PC-3 (cell line): ENCODE measurements at places on chromosomes 1 and 21.

- peak overlapping the region; percentile 46 for H3K27ac ChIP-seq
- DNase-seq = peak; percentile 35
- peaks cover 47% of the 10 kb centered on the region for H3K4me1 ChIP-seq
Observed at GRCh38 chr1:36160949-36161485, 5.1 kb downstream of the MAP7D1 start.

- peaks cover 10% of the 10 kb centered on the region for H3K27me3 ChIP-seq
- H3K36me3 ChIP-seq = no peaks in the 10 kb centered on the region
- no peak overlapping the region for H3K4me3 ChIP-seq
- no peaks in the 10 kb centered on the region for H3K4me1 ChIP-seq
Observed at GRCh38 chr1:33719326-33719725, 144.6 kb upstream of the HMGB4 start.

GRCh38 chr1:170415710-170416372, 116.1 kb upstream of the GORAB start:
- H3K4me1 ChIP-seq = no peaks in the 10 kb centered on the region
- no peak overlapping the region for H3K4me3 ChIP-seq
- H3K27me3 ChIP-seq = peaks cover 7% of the 10 kb centered on the region

- no peaks in the 10 kb centered on the region for H3K36me3 ChIP-seq
- H3K4me1 ChIP-seq = no peaks in the 10 kb centered on the region
- no peak overlapping the region for H3K27ac ChIP-seq
- DNase-seq = no peak
- no peak overlapping the region for H3K4me3 ChIP-seq
Observed at GRCh38 chr1:244097523-244098405, 46.7 kb downstream of the ZBTB18 start.

DNA sequence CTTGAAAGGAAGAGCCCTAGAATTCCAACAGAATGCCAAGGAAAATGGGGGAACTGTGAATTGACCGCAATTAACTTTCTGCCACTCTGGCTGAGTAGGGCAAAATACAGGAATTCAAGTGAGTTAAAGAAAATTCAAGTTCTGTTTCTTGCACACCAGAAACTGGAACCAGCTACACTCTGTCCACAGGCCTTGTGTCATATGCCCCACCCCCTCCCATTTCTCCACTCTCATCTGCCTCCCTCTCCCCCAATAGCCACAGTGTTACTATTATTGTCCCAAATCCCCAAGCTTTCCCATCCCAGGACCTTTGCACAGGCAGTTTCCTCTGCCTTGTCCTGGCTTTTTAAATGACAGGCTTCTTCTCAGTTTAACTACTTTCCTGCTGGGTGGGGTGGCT, 4.3 kb upstream of the STK40 start:
- H3K27ac ChIP-seq = no peak overlapping the region
- H3K4me1 ChIP-seq = peaks cover 14% of the 10 kb centered on the region

DNA sequence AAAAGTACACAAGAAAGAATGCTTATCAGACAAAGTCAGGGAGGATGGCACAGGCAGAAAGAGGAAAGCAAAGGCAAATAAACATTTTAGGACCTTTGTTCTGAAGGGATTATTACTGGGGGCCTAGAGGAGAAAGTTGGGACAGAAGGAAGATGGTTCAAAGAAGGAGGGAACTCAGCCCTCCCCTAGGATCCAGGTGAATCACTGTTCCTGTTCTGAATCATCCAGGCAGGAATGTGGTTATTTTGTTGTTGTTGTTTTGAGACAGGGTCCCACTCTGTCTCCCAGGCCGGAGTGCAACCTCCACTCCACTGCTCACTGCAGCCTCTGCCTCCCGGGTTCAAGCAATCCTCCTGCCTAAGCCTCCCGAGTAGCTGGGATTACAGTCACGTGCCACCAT, 38.5 kb upstream of the PSEN2 start:
- H3K36me3 ChIP-seq = no peaks in the 10 kb centered on the region
- no peak overlapping the region for H3K4me3 ChIP-seq
- H3K27me3 ChIP-seq = no peaks in the 10 kb centered on the region
- H3K4me1 ChIP-seq = peaks cover 15% of the 10 kb centered on the region
- DNase-seq = peak; percentile 53
- no peak overlapping the region for H3K27ac ChIP-seq

GRCh38 chr1:87327376-87328271, 1.1 kb upstream of the LMO4 start:
- H3K4me1 ChIP-seq = peaks cover 17% of the 10 kb centered on the region
- peak overlapping the region; percentile 73 for H3K4me3 ChIP-seq
- no peaks in the 10 kb centered on the region for H3K36me3 ChIP-seq
- H3K27me3 ChIP-seq = no peaks in the 10 kb centered on the region

DNA sequence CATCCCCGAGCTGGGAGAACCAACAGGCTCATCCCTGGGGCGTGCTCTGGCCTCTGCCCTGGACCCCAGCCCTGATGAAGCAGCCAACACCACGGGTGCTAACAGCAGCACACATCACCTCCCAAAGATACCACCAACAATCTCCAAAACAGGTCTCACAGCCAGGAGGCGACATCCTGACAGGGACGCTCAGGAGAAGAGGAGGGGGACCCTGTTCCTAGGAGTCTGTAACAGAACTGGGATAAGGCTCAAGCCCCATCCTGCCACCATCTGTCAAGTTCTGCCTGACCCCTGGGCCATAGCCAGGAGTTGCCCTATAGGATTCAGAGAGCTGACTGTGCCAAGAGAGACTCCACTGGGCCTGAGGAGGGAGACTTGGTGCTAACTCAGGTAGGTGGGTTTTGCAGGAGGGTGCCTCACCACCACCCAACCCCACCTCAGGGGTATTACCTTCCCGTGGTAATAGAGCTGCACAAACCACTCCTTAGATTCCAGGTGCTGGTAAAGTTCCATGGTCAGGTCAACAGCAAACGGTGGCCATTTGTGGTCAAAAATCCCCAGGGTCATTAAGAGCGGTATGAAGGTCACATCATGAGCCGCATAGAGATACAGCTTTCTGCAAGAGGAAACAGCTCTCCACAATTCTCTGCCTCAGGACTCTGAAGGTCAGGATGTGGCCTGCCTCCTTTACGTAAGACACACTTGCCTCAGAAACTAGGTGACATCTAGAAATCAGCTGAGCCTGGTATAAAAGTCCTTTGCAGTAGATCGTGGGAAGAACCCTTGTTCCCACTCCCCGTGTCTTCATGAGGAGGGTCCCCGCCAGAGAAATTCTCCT, 22.3 kb downstream of the ACP6 start:
- no peak overlapping the region for H3K4me3 ChIP-seq
- no peak overlapping the region for H3K27ac ChIP-seq
- H3K4me1 ChIP-seq = no peaks in the 10 kb centered on the region

DNA sequence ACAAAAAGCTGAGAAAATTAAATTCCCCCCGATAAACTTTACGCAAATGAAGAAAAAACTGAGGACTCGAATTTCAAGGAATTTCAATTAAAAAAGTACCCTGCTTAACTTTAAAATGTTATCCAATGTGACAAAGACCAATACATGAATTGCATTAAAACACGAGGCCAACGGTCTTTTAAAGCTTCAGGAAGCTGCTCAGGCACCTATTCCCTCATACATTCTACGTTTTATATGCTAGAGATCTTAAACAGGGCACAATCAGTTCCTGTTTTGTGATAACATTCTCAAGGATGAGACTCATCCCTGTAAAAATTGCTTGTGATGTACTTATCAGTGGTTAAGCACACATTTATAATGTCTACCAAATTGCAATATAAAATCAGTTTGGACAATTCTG, 3.0 kb downstream of the YOD1 start:
- H3K4me3 ChIP-seq = peak overlapping the region; percentile 78
- 0 out of 2 replicates have a peak overlapping the region, but pooled peaks have one; percentile 0 for H3K27ac ChIP-seq
- H3K36me3 ChIP-seq = peaks cover 65% of the 10 kb centered on the region
- peaks cover 69% of the 10 kb centered on the region for H3K4me1 ChIP-seq
- H3K27me3 ChIP-seq = no peaks in the 10 kb centered on the region

GRCh38 chr1:226679853-226680516, 59.1 kb downstream of the ITPKB start:
- H3K4me1 ChIP-seq = peaks cover 29% of the 10 kb centered on the region
- H3K36me3 ChIP-seq = no peaks in the 10 kb centered on the region
- no peak overlapping the region for H3K4me3 ChIP-seq
- no peak for DNase-seq
- H3K27me3 ChIP-seq = no peaks in the 10 kb centered on the region

DNA sequence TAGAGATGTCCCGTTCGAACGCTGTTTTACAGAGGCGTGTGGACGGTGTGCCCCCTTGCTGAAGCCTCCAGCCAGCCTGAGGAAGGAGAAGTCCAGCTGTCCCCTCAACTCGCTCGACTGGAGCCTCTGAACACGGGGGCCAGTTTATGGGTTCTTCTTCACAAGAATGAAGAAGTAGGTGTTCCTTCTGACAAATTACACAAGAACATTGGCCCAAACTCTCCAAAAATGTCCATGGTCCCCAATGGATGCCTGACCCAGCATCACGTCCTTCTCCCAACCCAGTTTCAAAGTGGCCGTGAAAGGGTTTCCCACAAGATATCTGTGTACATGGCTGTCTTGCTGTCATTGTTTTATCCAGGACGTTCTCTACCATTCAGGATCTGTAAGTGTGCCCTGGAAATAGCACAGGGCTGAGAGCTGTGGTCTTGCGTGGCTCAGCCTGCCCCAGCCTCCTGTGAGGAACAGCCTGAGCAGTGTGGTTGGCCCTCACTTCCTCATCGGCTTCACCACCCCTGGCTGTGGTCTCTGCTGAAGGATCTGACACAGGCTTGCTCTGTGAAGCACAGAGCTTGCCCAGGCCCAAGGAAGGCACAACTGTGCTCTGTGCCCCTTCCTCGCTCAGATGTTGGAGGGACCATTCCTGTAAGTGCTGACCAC, 1.0 kb upstream of the S100B start:
- no peak for DNase-seq
- no peak overlapping the region for H3K27ac ChIP-seq
- no peaks in the 10 kb centered on the region for H3K36me3 ChIP-seq
- no peak overlapping the region for H3K4me3 ChIP-seq

DNA sequence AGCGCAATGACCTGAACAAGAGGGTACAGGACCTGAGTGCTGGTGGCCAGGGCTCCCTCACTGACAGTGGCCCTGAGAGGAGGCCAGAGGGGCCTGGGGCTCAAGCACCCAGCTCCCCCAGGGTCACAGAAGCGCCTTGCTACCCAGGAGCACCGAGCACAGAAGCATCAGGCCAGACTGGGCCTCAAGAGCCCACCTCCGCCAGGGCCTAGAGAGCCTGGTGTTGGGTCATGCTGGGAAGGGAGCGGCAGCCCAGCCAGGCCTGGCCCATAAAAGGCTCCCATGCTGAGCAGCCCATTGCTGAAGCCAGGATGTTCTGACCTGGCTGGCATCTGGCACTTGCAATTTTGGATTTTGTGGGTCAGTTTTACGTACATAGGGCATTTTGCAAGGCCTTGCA, 5.4 kb upstream of the CCDC28B start:
- H3K27ac ChIP-seq = no peak overlapping the region
- peaks cover 3% of the 10 kb centered on the region for H3K4me1 ChIP-seq
- H3K27me3 ChIP-seq = no peaks in the 10 kb centered on the region
- DNase-seq = no peak
- H3K36me3 ChIP-seq = peaks cover 65% of the 10 kb centered on the region

DNA sequence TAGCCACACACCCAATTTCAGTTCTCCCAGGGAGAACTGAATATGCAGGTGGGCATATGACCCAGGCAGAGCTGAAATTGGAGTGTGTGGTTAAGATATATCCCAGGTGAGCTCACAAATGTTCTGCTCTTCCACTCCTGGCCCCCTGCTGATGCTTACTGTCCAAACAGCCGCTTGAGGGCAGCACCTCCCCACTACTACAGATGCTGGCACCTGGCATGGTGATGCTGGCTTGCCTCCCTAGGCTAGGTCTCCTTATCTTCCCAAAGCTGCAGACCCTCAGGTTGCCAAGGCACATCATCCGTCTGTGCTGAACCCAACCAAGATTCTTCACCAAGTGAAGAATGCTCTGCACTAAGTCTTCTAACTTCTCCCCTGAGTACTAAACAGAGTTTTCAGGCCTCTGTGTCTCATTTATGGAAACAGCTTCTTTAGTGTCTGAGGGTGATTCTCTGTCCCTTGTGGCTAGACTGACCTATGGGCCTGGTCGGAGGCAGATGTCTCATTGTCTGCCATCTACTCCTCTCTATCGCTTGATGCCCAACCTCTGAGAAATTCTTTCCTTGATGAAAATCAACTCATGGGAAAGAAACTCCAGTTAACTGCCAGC, 27.2 kb downstream of the XCL1 start:
- no peak overlapping the region for H3K27ac ChIP-seq
- H3K27me3 ChIP-seq = no peaks in the 10 kb centered on the region
- no peak overlapping the region for H3K4me3 ChIP-seq
- DNase-seq = peak; percentile 85

- H3K4me1 ChIP-seq = no peaks in the 10 kb centered on the region
- H3K27ac ChIP-seq = no peak overlapping the region
- H3K4me3 ChIP-seq = no peak overlapping the region
- no peak for DNase-seq
- H3K36me3 ChIP-seq = no peaks in the 10 kb centered on the region
Observed at GRCh38 chr1:228992907-228993535, 257.7 kb downstream of the RHOU start.

- H3K4me1 ChIP-seq = peaks cover 13% of the 10 kb centered on the region
- no peak overlapping the region for H3K4me3 ChIP-seq
- H3K27ac ChIP-seq = no peak overlapping the region
- no peaks in the 10 kb centered on the region for H3K27me3 ChIP-seq
- H3K36me3 ChIP-seq = no peaks in the 10 kb centered on the region
Observed at GRCh38 chr1:32276032-32276782, 15.7 kb upstream of the HDAC1 start.

- no peak overlapping the region for H3K4me3 ChIP-seq
- peak; percentile 32 for DNase-seq
- H3K27me3 ChIP-seq = no peaks in the 10 kb centered on the region
- H3K27ac ChIP-seq = peak overlapping the region; percentile 86
- peaks cover 35% of the 10 kb centered on the region for H3K4me1 ChIP-seq
Observed at GRCh38 chr1:117653732-117654492, 48.1 kb downstream of the TENT5C start.

- DNase-seq = peak; percentile 57
- H3K36me3 ChIP-seq = no peaks in the 10 kb centered on the region
- peak overlapping the region; percentile 15; the same call in 1 of the 2 replicates for H3K27ac ChIP-seq
- H3K4me3 ChIP-seq = no peak overlapping the region
- H3K27me3 ChIP-seq = no peaks in the 10 kb centered on the region
Observed at GRCh38 chr21:33299181-33299752, 25.5 kb upstream of the IFNAR1 start.

GRCh38 chr1:60483509-60483908, 409.9 kb upstream of the C1orf87 start:
- no peak overlapping the region for H3K4me3 ChIP-seq
- no peaks in the 10 kb centered on the region for H3K36me3 ChIP-seq
- no peaks in the 10 kb centered on the region for H3K4me1 ChIP-seq

GRCh38 chr1:84735483-84735882, 45.2 kb upstream of the SSX2IP start:
- H3K27me3 ChIP-seq = no peaks in the 10 kb centered on the region
- H3K36me3 ChIP-seq = no peaks in the 10 kb centered on the region
- H3K27ac ChIP-seq = no peak overlapping the region
- H3K4me1 ChIP-seq = peaks cover 3% of the 10 kb centered on the region; the same call in 1 of the 2 replicates
- H3K4me3 ChIP-seq = no peak overlapping the region
- no peak for DNase-seq

- no peaks in the 10 kb centered on the region for H3K4me1 ChIP-seq
- DNase-seq = no peak
- H3K27ac ChIP-seq = no peak overlapping the region
- no peak overlapping the region for H3K4me3 ChIP-seq
- no peaks in the 10 kb centered on the region; the same call in 1 of the 2 replicates for H3K36me3 ChIP-seq
Observed at GRCh38 chr1:5888606-5889211, 103.5 kb downstream of the NPHP4 start.
